ENCODE measurements at places on chromosomes 2 and 18. TPM values are rescaled to one million over a fixed set of nuclear protein-coding genes. Genes with fewer than 3 reads are reported as not detected.

LAMA3 gene
- total RNA-seq, result not detected

SLC5A7 gene
- not detected for total RNA-seq

CHRNA1 gene
- total RNA-seq, result not detected

PELI1 gene
- total RNA-seq, result 55.6 TPM

UGT1A5 gene
- total RNA-seq, result not detected

C2orf78 gene
- not detected for total RNA-seq

GPD2 gene
- 18.7 TPM for total RNA-seq

ARHGAP25 gene
- 156 TPM for total RNA-seq

CHMP3 gene
- 38.0 TPM for total RNA-seq

SFTPB gene
- total RNA-seq, result not detected

NRP2 gene
- total RNA-seq, result 11.1 TPM

MAP3K19 gene
- not detected for total RNA-seq

SERPINB5 gene
- not detected for total RNA-seq

G6PC2 gene
- not detected for total RNA-seq

CRYGD gene
- total RNA-seq, result not detected

GALR1 gene
- not detected for total RNA-seq

GDF7 gene
- total RNA-seq, result not detected

TMEFF2 gene
- not detected for total RNA-seq

KRCC1 gene
- 25.1 TPM for total RNA-seq

WDCP gene
- 20.2 TPM for total RNA-seq

CYRIA gene
- 1.8 TPM for total RNA-seq

CACNB4 gene
- total RNA-seq, result 0.80 TPM

ILKAP gene
- total RNA-seq, result 74.8 TPM

CPS1 gene
- total RNA-seq, result 0.34 TPM

DYSF gene
- 0.17 TPM for total RNA-seq

MYCN gene
- not detected for total RNA-seq

KCNS3 gene
- not detected for total RNA-seq

ADAM23 gene
- not detected for total RNA-seq

ATP8B1 gene
- not detected for total RNA-seq

TRPM8 gene
- total RNA-seq, result not detected

CNRIP1 gene
- total RNA-seq, result not detected

KRTCAP3 gene
- 4.8 TPM for total RNA-seq

IL36G gene
- total RNA-seq, result 0.29 TPM

MC2R gene
- not detected for total RNA-seq

TUBB8B gene
- total RNA-seq, result not detected

GLB1L gene
- total RNA-seq, result 5.3 TPM

MTHFD2 gene
- total RNA-seq, result 257 TPM

TUBA3E gene
- total RNA-seq, result not detected

GLI2 gene
- 2.5 TPM for total RNA-seq

DCDC2C gene
- not detected for total RNA-seq

AKAIN1 gene
- not detected for total RNA-seq

SPATA3 gene
- total RNA-seq, result not detected
